NCI-H187 treated with DMSO at 0.1 percent for 48 hours (cell line): ENCODE measurements at places on chromosomes 11 and 22.

- no peak for DNase-seq
These were observed 30.8 kb upstream of the SORL1 start for GRCh38 chr11:121421149-121421901.

- DNase-seq = no peak
These were observed 13.1 kb upstream of the ARSA start for GRCh38 chr22:50640857-50641647.

DNA sequence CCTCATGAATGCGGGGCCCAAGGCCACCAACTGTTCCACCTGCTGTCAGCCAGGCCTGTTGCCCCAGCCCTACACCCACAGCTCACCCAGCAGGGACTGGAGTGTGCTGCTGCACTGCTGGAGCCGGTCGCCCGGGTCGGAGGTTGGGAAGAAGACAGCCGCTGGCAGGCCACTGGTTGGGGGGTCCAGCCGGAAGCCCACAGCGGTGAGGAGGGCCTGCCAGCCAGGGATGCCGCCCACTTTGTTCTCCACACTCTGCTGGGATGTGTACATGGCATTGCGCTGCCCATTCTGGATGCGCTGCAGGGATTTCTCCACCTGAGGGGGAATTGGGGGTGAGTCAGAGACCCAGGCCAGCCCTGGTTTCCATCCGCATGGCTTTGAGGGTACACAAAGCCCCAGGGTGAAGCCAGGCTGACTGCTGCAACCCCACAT is 74.2 kb upstream of the PITPNB start:
- DNase-seq = no peak

GRCh38 chr11:119671051-119671450 is 57.9 kb downstream of the NECTIN1 start:
- no peak for DNase-seq

DNA sequence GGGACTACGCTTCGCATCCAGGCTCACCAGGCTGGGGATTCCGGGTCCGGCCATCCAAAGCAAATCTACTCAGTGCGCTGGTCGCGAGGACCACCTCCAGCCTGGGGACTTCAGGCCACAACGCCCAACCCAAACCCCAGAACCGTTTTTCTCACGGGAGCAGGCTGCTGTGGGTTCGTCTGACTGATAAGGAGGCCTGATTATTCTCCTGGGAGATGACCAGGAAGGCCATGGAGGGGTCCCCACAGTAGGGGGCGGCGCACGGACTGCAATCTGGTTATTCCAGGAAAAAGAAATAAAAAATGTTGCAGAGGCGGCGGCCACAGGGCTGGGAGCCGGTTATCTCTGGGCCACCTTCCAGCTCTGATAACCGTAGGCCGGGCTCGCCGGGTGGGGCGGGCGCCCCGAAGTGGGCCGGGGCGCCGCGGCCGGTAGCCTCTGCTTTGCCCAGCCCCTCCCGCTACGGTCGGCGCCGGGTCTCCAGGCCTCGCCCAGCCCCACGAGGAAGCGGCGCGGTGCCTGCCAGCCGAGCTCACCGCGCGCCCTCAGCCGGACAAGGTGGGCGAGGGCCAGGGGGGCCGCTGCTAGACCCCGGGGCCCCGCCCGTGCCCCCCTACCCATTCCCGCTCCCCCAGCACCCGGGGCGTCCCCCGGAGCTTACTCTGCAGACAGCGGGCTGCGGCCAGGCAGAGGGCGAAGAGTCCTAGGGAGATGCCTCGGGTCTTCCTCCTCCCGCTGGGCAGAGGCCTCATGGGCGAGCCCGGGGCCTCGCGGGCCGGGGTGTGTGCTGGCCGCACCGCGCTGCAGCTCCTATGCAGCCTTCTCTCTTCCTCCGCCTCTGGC is 446 bp downstream of the VSTM5 start:
- DNase-seq = no peak

DNA sequence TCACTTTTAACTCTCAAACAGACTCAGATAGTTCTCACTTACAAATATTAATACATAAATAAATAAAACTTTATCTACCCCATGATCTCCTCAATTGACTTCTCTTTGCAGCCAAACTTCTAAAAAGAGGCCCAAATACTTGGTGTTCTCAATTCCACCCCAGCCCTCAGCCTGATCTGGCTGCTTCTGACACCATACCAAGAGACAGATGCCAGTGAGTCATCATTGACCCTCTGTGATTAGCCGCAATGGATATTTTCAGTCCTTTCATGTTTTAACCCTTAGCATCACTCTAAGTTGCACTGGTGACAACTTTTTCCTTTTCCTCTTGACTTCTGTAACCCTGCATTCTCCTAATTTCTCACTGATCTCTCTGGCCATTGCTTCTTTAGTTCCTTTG is 184.1 kb upstream of the ARHGAP20 start:
- DNase-seq = no peak

GRCh38 chr11:70790671-70791300 is 392.5 kb downstream of the CTTN start:
- no peak for DNase-seq

DNA sequence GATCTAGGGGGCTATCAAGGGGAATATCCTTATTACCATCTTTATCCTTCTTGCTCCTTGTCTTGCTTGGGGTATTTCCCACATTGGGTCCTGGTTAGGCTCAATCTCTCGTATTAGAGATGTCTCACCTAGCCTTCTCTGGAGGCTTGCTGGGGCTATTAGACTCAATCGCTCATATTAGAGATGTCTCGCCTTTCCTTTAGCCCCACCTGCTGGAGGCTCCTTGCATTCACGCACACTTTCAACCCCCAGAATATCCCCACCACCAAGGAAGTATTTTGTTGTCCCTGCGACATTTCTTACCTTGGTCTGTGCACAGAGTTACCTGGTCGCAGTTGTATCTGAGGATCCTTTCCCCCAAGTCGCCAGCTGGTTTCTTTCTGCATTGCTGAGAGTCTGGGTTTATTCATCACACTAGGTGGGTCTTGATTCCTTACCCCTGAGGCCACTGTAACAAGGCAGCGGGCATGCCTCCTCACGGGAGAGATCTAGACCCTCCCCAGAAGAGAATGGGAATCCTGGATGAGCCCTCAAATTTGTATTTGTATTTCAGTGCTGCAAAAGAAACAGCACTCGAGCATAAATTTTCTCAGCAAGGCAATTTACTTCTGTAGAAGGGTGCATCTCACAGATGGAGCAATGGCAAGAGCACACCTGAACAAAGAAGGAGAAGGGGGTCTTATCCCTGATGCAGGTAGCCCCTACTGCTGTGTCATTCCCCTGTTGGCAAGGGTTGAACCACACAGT is 15.9 kb upstream of the HYLS1 start:
- no peak for DNase-seq
